ENCODE measurements at places on chromosomes 5 and 9.

GRCh38 chr9:107161338-107161737 lies 121.7 kb upstream of the RAD23B start:
- DNase-seq = no peak

- no peak for DNase-seq
Measured at GRCh38 chr5:10291692-10292339, 15.9 kb downstream of the CMBL start.

DNA sequence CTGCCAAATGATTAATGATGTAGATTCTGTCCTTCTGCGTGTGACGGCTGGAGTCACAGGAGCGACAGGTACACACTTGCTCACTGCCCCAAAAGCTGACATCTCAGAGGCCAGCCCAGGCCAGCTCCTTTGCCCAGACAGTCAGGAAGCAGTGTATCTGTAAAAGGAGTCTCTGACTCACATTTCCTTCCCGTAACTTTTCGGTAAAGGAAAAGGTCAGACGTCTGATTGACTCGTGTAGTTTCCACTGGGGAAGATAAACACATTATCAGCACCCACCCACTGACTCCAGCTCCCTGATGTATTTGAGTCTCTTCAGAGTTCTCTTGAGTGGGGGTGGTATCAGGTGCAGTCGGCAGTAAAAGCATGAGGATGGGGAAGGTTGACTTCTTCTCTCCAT lies 64.4 kb upstream of the WWC1 start:
- DNase-seq = no peak

GRCh38 chr9:18122171-18122570 lies 351.8 kb upstream of the ADAMTSL1 start:
- no peak for DNase-seq

DNA sequence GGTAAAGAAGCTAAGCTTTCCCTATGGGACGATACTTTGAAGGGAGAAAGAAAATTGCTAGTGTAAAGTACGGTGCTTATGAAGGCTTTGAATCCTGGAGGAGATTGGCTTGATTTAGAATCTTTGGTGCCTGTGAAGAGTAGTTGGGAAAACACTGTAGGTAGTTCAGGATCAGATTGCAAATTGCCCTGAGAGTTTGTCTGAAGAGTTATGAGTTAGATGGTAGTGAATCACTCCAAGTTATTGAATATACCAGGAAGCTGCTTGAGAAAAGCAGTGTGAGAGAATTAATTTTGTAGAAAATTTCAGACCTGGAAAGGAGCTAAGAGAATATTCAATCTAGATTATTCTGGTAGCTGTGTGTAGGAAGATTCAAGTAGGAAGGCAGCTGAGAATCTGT lies 11.5 kb downstream of the MAN2A1 start:
- no peak for DNase-seq

DNA sequence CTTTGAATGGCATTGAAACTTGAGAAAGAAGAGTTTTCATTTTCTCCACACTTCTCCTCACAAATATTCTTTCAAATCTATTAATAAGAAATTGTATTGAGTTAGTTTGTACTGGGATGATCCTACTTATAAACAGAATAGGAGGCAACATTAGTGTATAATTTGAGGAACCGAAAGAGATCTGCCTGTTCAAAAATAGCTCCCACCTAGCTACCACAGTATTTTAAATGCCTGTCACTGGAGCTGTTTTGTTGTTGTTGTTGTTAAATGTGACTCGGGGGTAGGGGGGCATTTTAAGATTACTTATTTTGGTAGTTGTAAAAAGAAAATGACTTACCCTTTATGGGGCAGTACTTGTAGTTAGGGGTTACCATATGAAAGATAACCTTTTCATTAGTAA lies 20.1 kb upstream of the HAPLN1 start:
- no peak for DNase-seq

DNA sequence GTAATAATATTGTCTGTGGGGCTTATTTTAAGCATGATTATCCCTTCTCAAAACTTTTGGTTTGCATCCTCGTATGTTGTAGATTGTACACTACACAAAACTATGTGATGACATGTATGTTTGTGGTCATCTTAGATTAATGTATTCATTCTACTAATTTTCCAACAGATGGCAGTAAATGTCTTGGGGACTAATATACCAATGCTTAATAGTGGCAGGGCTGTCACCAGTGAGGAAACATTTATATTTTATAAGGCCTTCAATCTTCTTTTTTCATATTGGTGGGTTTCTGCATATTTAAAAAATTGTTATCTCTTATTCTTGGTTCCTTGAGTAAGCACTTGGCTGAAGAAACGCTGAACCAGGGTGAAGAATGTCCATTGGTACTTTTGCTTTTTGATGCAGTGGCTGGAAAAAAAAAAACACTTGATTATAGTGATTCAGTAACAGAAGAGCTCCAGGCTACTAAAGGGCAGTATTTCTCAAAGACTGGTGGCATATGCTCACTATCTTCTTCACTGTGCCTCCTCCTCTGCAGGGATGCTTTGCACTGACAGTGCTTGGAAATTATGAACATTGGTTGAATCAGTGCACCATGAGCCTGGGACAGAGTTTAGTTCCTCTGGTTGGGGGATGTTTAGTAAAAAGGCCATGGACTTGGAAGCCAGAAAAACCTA lies 530.3 kb downstream of the RASEF start:
- DNase-seq = no peak

- DNase-seq = no peak
Measured at GRCh38 chr9:133780962-133781827, 43.0 kb upstream of the SARDH start.

- DNase-seq = no peak
Measured at GRCh38 chr5:125450771-125451170, 704.3 kb upstream of the ZNF608 start.

DNA sequence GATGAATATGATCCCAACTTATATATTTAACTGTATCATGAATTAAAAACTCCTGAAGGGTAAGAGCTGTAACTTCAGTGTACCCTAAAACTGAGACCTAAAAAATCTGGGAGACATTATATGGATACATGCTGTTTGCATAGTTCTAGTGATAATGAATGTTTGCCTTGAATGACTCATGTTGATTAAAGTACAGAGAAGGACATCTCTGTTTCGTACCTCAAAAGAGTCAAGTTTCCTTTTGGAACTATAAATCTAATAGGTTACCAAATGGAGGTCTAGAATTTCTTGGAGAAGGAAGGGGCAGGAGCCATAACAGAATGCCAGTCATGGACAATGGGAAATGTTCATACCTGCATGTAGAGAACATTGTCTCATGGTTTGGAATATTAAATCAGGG lies 168.1 kb downstream of the SNCAIP start:
- no peak for DNase-seq

DNA sequence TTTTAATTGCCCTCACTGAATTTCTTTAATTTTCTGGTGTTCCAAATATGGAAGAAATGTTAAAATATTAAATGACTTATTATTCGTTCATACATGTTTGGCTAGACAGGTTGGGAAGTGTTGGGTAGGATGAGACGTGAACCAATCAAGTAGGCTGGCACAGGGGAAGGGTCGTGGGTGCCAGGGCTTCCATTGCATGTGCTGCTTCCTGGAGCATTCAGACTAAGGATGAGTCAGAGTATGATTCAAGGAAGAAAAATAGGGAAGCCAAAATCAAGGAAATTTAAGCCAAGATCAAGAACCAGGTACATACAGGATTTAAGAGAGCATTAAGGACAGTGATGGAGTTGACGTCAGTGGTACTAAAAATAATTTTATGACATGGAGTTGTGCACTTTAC lies 2068.0 kb downstream of the MAT2B start:
- DNase-seq = no peak

DNA sequence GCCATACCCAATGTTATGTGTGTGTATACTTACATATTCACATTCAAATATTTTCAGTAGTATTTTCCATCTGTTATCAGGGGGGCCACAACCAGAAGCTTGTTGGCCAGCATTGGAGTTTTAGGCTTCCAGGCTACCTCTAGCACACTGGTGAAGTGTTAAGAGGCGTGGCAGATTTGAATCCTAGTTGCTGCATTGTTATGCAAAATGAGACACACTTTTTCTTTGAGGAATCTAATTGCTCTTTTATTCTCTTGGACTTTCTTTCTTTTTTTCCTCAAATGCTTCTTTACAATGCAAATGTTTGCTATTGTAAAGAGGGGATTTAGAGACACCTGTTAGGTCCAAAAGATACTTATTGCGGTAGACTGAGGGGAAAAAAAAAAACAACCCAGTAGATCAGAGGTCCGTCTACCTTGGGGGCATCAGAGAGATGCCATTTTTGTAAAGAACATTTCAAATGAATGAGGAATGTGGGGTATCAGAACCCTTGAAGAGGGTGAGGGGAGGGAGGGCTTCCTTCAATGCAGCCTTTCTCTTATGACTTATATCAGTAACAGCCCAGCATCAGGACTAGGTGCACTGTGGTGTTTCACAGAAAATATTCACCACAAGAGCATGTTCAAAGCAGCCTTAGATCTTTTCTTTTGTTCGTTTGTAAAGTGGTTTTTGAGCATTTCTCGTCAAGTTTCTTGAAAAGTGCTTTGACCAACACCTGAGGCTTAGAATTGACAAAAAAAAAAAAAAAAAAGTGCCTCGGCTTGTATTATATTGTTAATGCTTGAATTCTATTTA lies 3.8 kb downstream of the SMARCA2 start:
- DNase-seq = no peak

DNA sequence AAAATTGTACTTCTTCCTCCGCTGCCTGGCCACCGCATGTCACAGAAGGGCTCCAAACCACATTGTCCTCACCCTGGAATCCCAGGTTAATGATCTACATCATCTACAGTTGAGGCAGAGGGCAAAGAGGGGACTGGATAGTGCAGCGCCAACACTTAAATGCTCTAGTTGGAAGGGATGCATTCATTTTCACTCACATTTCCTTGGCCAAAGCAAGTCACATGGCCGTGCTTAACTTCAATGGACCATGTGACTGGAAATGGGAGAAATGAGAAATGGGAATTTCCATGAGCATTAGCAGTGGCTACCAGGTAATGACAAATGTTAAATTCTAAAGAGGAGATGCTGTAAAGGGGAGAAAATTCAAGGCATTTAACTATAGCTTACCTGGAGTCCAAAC lies 13.3 kb upstream of the GNAQ start:
- DNase-seq = no peak

DNA sequence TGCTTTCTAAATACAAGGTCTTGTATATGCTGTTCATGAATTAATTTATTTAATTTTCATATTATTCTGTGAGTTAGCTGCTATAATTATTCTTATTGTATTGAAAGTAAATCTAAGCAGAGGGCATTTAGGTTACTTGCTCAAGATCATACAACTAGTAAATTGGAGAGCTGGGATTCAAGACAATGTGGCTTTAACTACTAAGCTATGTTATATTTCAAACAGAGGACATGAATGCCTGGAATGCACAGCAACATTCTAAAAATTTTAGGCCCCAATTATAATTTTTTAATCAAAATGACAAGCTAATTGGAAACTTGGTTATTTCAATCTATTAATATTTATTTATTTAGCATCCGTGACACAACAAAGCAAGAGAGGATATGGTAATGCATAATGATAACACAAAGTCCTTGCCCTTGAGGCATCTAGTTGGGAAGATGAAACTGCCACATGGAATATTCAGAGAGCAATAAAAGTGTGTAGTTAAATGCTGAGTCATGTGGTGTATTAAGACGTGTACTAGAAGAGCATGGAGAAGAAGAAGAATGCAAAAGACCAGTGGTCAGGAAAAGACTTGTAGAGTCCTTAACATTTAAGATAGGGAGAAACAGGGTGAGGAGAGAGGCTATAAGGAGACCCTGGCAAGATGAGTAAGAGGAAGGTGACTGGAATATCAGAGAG lies 24.4 kb downstream of the CTXN3 start:
- DNase-seq = no peak

DNA sequence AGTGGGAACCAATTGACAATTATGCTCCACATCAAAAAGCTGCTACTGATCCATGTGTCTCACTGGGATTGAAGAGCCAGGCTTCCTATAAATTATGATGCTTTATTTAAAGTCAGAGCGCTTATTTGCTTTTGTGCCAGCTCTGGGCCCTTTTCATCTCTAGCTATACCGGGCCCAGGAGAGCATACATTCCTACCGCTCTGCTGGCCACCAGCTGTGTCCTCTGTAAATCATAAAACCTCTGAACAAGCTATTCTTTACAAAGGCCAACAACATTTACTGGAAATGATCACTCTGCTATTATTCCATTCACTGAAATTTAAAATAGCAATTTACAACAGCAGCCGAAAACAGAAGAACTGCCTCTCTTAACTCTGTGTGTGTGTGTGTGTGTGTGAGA lies 86.6 kb downstream of the ZNF608 start:
- no peak for DNase-seq

DNA sequence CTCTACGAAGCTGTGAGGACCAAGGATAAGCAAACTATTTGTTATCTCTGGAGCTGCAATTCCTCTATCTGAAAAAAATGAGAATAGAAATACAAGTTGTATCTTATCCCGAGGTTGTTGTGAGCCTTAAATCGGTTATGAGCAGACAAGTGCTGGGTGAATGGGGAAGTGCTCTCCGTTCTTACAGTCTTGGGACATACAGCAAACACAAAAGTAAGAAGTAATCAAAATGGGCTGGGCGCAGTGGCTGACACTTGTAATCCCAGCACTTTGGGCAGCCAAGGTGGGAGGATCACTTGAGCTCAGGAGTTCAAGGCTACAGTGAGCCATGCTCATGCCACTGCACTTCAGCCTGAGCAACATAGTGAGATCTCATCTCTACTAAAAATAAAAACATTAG lies 31.7 kb downstream of the ITK start:
- DNase-seq = no peak

GRCh38 chr5:168807287-168807686 lies 228.1 kb upstream of the PANK3 start:
- DNase-seq = no peak

GRCh38 chr9:70060883-70061507 lies 17.3 kb downstream of the MAMDC2 start:
- no peak for DNase-seq

GRCh38 chr5:96388176-96388575 lies 44.9 kb downstream of the PCSK1 start:
- no peak for DNase-seq

- DNase-seq = no peak
Measured at GRCh38 chr5:14816999-14817761, 54.4 kb downstream of the ANKH start.

GRCh38 chr9:70121818-70122436 lies 78.3 kb downstream of the MAMDC2 start:
- no peak for DNase-seq

DNA sequence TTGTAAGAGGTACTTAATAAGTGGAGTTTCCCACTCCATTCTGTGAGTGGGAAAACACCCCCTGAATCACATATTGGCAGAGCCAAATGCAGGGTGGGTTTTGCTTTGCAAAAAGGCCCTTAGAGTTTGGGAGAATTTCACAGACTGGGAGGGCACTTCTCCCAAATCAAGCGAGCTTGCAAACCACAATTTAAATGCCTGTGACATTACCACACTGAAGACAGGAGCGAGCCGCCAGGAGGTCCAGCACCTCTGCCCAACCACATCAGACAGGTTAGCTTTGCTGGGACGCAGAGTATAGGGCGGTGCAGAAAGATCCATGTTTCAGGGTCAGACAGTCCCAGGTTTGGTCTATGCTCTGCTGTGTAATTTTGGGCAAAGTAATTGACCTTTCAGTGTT lies 2.3 kb downstream of the ALAD start:
- DNase-seq = no peak

- no peak for DNase-seq
Measured at GRCh38 chr9:98288881-98289280, 33.4 kb upstream of the TBC1D2 start.

- no peak for DNase-seq
Measured at GRCh38 chr5:172918421-172919371, 40.5 kb upstream of the RPL26L1 start.

GRCh38 chr5:137335493-137335892 lies 163.6 kb downstream of the SPOCK1 start:
- no peak for DNase-seq
